ENCODE measurements at places on chromosomes 5 and 9.

- no peak for DNase-seq
These were observed 39.4 kb downstream of the LURAP1L start for GRCh38 chr9:12813960-12814876.

DNA sequence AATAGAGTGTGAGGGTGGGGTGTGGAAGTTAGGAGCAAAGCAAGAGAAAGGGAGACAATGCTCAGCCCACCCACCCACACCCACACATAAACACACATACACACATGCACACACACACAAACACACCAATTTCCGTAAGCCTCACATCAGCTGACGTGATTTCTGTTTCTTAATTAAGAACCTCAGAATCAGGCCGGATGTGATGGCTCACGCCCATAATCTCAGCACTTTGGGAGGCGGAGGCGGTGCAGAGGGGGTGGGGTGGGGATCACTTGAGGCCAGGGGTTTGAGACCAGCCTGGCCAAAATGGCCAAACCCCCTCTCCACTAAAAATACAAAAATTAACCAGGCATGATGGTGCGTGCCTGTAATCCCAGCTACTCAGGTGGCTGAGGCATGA lies 26.4 kb upstream of the PIK3R1 start:
- DNase-seq, result no peak

GRCh38 chr9:89328064-89328463 lies 9.8 kb downstream of the SECISBP2 start:
- no peak for DNase-seq

GRCh38 chr9:98231770-98232478 lies 23.5 kb downstream of the TBC1D2 start:
- DNase-seq, result no peak

GRCh38 chr5:137372773-137373160 lies 126.4 kb downstream of the SPOCK1 start:
- DNase-seq, result no peak

DNA sequence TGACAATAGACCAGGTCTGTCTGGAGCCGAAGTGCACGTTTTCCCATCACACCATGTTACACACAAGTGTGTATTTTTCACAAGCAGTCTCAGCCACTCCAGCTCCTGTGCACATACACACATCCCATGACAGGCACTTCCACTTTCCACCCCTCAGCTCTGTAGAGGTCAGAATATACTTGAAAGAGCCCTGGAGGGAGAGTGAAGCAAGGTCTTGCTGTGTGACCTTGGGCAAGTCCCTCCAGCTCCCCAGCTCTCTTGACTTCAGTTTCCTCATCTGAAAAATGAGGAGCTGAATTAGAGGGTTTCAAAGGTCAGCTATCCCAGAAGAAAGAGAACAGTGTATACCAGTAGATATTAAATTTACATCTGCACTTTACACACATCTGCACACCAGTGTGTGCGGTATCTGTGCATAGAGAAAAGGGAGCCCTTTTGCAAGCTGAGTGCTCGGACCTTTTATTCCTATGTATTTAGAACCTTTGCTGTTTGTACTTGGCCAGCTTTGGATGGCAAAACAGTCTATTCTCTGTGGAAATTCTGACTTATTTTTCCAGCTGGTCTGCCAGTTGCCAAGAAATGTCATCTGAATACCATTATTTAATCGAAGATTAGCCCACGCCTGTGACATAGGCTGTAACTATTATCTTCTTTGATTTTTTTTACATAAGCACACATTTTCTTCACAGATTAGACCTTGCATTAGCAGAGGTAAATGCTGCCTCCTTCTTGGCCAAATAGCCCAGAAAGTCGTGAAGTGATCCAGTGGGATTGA lies 528.0 kb downstream of the BNC2 start:
- no peak for DNase-seq

GRCh38 chr9:133105461-133105770 lies 15.6 kb downstream of the RALGDS start:
- no peak for DNase-seq

GRCh38 chr5:96756985-96757384 lies 50.8 kb downstream of the ERAP1 start:
- DNase-seq, result no peak

- DNase-seq, result no peak
These were observed 32.8 kb upstream of the UBAC1 start for GRCh38 chr9:135993765-135994500.

GRCh38 chr5:143308731-143309130 lies 94.8 kb downstream of the NR3C1 start:
- DNase-seq, result no peak

DNA sequence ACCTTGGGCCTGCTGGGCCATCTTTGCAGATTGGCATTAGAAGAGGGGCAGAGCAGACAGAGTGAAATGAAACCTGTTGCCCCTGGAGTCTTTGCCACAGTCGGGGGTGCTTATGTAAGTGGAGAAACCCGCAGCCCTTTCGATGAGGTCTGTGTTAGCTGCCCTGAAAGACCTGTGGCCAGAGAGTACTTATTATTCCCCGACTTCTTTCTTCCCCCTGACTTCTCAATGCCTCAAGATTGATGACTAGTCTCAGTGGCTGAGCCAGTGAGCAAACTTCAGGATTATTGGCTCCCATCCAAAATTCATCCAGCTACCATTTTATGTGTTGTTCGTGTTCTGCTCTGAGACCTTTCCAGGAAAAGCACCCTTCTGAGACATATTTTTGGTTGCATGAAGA lies 7.6 kb downstream of the NTRK2 start:
- no peak for DNase-seq

DNA sequence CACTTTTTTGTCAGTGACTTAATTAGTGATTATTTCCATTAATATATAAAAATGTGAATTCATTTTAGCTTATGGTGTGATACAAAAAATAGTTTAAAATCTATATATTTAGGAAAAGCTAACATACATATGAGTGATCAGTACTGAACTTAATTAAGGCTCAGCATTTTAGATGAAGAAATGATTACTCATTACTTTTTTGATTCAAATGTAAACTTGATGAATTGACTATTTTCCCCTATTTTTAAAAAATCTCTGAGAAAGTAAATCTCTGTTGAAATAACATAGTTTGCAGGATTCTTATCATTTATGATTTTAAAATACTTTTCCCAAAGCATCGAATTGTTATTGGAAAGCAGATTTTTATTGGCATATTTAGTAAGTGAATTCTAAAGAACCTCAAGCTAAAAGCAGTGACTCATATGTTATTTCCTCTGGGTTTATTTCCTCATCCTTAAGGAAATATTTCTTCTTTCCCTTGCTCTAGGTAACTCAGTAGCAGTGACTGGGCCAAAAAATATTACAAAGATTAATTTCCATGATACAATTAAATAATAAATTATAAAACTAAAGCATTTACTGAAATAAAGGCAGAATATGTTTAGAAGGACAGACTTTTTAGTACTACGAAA lies 290.6 kb downstream of the FER start:
- DNase-seq, result no peak

GRCh38 chr5:172956936-172957335 lies 2.3 kb upstream of the RPL26L1 start:
- no peak for DNase-seq
